GM23248 (cell line): ENCODE measurements at places on chromosomes 13 and 19.

GRCh38 chr13:23551213-23552008 is 18.8 kb upstream of the TNFRSF19 start:
- DNase-seq, result no peak

DNA sequence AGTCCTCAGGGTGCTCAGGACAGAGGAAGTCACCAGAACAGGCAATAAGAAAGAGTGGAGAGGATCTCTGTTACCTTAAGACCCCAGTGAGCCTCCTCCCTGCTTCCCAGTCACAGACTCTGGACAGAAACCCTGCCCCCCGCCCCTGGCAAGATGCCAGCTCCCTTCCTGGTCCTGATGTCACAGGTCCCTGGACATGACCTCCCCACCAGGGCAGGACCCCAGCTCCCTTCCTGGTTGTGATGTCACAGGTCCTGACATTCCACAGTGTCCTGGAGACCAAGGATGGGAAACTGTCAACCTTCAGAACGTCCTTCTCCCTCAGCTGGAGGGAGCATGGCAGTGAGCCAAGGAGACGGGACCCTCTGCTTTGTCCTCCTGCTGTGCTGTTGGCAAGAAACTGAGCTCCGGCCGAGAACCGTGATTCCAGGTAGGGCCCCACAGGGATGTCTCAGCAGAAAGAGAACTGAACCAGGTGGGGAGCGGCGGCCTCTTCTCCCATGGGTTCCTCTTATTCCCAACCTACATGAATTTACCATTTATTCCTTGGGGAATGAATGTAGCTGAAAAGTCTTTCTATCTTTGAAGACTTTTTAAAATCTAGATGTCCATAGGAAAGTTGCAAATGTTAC is at the start of gene SPACA7:
Gene SPACA7, plus strand, starts transcription at position 306 of the 632 bp plus-strand sequence. Its CDS starts 31 bp downstream, at position 337.
- no peak for DNase-seq

DNA sequence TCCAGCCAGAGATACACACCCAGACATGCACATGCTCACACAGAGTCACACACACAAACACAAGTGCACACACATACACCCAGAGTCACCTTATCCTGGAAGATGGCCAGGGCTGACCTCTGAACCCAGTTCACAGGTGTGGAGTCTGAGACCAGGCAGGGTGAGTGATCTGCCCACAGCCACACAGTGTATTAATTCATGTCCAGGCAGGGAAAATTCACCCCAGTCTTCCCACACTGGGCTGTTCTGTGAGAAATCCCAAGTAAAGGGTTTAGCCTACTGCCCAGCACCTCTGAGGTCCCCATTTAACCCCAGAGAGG is 2.0 kb downstream of the POU2F2 start:
- DNase-seq, result no peak

DNA sequence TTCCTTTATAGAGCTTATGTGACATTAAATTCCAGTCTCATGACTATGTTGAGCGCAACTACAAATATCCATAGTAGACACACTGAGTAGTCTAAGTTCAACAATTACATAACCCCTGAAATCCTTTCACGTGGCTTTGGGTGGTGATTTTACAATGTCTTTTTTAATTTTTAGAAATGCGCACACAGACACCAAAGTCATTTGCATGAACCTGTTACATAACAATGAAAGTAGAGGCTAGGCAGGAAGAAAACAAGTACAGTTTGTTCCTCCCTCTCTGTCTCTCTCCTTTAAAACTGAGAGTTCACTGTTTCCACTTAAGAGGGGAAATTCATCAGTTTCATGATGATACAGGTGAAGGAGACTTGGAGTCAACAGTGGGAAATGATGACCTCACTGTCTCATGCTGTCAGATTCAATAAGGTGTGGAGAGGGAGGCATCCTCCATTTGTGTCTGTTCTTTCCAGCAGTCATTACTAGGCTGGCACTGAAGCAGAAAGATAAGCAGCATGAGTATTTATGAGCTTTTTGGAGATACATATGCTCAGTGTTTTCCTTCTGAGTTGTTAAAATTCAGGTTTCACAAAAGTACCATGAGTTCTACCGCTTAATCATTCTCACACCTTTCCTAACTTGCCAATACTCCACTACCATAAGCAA is 201.8 kb downstream of the LHFPL6 start:
- DNase-seq, result no peak

DNA sequence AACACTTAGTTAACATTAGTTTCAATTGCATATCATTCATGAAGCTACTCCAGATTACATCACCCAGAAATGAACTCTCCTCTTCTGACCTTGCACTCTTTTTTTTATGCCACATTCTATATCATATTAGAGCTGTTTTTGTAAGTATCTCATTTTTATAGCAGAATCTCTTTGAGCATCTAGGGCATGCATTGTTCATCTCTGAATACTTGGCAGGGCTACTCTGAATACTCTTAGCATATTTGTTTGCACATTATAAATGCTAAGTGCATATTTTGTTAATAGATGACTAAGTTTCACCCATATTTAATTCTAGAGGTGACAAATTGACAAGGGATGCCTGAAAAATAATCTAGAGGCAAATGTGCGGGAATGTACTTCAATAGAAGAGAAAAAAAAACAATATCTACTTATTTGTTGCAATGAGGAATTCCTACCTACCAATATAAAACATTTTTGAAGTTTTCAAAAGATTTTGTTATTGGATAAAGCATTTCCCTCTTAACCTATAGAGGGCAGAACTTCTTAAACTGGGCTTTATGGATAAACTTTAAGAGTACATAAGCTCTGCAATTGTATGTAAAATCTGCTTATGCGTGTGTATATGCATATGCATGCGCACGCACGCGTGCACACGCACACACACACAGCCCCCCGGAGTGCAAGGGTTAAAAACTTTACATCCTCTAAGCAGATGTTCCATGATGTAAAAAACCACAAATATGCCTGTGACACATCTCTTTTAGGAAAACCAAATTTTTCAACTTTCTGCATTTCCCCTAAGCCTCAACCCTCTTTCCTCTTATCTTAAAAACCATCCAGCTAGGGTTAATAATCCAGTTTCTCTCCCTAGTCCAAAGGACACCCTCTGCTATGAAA is 73.0 kb upstream of the OXGR1 start:
- DNase-seq, result peak; percentile 39

DNA sequence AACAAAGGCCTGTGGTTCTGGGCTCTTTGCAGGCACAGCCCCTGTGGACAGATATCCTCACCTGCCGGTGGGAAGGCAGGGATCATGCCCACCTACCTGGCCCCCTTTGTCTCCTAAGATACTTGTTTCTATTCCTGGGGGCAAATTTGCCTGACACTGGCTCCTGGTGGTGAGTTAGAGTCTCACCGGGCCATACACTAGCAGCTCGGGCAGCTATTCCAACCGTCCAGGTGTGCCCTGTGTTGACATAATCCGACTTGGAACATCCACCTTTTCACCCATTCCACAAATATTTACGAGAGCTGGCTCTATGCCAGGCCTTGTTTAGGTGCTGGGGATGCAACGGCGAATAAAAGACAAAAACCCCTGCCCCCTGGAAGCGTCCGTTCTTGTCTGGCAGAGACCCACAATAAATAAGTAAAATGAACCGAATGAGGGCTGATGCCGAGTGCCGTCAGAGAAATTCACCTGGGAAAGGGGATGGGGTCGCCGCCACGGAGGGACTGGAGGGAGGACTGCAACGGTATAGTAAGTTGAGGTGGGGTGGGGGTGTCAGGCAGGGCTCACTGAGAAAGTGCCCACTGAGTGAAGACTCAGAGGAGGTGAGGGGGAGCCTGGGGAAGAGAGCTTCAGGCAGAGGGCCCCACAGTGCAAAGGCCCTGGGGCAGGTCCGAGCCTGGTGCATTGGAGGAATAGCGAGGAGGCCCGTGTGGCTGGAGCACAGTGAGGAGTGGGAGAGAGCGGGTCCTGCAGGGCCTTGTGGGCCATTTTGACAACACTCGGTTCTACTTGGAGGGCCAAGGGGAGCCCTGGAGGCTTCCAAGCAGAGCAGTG is 43.2 kb upstream of the RANBP3 start:
- no peak for DNase-seq

GRCh38 chr19:52679598-52679997 is 41.4 kb upstream of the ZNF83 start:
- DNase-seq, result no peak

DNA sequence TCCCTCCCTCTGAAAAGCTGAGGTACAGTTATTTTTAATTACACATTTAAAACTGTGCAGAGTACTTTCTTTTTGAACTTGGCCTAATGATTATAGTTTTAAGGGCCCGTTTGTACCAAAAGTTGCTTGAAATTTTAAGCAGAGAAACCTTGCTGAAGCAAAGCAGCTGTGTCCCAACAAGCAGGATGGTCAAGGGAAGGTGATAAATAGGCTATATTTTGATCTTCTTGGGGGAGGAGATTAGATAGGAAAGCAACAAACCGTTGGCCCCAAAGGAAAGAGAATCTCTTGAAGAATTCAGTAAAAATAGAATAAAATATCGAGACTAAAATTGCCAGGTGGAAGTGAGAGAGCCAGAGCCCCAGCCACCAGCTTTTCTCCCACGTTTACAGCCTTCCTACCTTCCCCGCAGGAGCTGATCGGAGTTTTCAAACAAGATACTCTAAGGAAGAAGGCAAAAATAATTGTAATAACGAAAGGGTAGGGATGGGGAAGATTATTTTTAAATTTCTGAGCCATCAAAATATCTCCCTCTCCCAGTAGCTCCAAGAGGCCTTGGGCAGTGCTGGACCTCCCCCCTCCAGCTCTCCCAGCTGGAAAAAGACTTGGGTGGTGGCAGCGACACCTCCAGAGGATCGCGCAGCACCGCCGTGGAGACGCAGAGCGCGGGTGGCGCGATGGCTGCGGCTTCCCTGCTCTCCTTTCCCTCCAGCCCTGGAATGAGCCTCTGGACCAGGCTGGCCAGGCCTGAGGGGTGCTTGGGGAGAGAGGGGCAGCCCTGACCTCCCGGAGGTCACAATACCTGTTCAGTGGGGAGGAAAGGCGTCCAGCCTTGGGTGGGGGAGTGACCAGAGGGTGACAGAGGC is 5.8 kb downstream of the ZIC2 start:
- DNase-seq, result no peak

DNA sequence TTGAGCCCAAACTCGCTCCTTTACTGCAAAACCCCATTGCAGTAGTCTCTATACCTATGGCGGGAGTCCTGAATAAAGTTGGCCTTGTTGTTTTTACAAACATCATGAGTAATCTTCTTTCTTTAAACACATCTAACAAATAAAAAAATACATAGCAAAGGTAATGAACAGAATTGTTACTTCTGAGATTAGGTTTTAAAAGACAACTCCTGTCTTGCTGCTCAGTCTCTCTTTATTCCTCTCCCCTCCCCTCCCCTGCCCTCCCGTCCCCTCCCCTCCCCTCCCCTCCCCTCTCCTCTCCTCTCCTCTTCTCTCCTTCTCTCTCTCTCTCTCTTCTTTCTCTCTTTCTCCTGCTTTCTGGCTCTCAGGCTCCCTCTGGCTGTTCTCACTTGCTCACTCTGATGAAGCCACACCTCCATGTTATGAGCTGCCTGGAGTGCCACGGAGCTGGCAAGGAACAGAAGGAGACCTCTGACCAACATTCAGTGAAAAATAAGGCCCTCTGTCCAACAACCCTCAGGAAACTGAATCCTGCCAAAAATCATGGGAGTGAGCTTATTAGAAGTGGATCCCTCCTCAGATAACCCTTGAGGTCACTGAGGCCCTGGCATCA is 300.7 kb upstream of the MIR17HG start:
- DNase-seq, result no peak

- DNase-seq, result no peak
Observed at GRCh38 chr13:95652821-95653220, 8.3 kb upstream of the DZIP1 start.

DNA sequence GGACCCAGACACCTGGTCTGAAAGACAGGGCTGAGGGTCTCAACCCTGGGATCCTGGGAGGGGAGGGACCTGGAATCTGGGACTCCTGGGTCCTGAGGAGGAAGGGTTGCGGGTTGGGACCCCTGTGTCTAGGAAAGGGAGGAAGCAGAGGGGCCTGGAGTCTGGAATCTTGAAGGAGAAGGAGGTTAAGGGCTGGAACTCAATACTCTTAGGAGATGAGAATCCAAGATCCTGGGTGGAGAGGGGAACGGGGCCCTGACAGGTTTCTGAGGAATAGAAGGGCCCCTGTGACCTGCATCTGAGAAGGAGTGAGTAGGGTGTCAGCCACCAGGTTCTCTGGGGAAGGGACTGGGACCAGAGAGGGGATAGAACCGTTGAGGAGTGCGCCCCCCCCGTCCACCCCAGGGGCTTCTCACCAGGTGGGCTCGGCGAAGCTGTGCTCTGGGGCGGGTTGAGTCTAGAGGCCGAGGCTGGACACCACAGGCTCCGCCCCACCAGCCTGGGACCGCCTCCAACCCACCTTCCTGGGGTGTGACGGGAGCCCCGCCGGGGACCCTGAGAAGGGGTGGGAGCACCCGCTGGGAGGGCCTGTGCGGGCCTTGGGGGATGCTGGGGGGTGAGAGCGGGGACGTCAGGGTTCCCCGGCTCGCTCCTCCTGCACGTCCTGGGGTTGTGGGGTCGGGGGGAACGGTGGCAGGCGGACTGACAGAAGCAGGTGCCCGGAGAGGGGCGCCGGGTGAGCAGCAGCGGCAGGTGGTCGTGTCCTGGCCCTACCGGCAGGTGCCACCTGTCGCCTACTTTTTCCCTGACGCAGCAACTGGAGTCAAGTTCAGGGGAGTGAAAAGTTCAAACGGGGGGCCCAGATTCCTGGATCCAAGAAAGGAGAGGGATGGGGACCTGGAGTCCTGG is at the start of gene MAMSTR:
Gene MAMSTR, minus strand, starts transcription at position 463 of the 909 bp plus-strand sequence. CDS start 694 bp downstream, outside the sequence.
- DNase-seq, result no peak

GRCh38 chr19:45753548-45753947 is 15.5 kb downstream of the SIX5 start:
- DNase-seq, result no peak
